ENCODE measurements at places on chromosomes 2 and 18.

GRCh38 chr2:68091439-68092034 is 28.7 kb upstream of the C1D start:
- DNase-seq = no peak

DNA sequence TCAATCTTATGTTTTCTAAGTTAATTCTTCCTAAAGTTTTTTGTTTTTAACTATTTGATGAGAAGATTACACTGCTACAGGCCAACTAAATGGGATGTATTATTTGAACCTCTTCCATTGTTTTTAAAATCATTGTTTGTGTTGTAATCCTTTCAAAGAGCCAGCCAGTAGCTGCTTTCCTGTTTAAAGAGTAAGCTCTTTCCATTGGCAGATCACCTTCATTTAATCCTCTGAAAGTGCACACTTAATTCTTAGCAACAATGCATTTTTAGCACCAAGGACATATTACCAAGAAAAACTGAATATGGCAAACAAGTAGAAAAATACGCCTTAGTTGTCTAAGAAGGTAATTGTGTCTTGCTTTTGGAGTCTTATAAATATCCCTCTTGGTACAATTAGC is 54.0 kb downstream of the MEIS1 start:
- DNase-seq = no peak

DNA sequence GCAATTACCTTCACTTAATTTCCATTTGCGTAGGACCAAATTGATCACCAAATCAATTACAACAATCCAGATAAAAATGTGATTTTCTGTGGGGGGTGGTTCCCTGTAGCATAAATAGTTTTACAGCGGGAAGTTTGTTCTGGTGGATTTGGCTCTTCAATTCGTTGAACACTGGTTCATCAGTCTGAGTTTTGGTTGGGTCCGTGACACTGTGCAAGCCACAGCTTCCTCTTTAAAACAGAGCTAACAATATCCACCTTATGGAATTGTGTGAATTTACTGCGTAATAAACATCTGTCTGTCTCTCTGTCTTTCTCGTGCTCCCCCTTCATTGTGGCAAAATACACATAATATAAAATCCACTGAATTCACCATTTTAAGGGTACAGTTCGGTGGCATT is 310.8 kb downstream of the TGIF1 start:
- no peak for DNase-seq

GRCh38 chr2:106552921-106553320 is 65.8 kb downstream of the CD8B2 start:
- no peak for DNase-seq

GRCh38 chr2:188765522-188766470 is 208.4 kb upstream of the COL3A1 start:
- DNase-seq = peak; percentile 59

DNA sequence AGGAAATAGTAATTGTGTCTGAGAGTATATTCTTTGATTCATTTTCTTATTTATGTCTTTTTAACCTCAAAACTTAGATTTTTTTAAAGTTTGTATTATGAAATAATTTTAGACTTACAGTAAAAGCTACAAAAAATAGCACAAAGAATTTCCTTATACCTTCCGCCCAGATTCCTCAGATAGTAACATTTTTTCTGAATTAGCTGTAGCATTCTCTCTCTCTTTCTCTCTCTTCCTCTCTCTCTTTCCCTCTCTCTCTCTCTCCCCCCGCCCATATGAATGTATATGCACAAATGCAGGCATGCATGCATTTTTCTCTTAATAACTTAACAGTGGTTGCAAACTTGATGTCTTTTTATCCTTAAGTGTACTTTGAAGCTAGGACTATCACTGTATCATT is 361.1 kb upstream of the NRP2 start:
- DNase-seq = peak; percentile 87

- no peak for DNase-seq
Observed at GRCh38 chr18:5678278-5678677, 134.5 kb upstream of the EPB41L3 start.

- no peak for DNase-seq
Observed at GRCh38 chr2:20916604-20917286, 93.8 kb upstream of the LDAH start.

Measured in fibroblast of upper back skin (primary cell).